ENCODE measurements at places on chromosomes 4 and X.

GRCh38 chrX:88558421-88558820, 188.6 kb upstream of the CPXCR1 start:
- no peak for DNase-seq

- DNase-seq: no peak
Measured at GRCh38 chr4:32106767-32107166, 1386.6 kb downstream of the PCDH7 start.

DNA sequence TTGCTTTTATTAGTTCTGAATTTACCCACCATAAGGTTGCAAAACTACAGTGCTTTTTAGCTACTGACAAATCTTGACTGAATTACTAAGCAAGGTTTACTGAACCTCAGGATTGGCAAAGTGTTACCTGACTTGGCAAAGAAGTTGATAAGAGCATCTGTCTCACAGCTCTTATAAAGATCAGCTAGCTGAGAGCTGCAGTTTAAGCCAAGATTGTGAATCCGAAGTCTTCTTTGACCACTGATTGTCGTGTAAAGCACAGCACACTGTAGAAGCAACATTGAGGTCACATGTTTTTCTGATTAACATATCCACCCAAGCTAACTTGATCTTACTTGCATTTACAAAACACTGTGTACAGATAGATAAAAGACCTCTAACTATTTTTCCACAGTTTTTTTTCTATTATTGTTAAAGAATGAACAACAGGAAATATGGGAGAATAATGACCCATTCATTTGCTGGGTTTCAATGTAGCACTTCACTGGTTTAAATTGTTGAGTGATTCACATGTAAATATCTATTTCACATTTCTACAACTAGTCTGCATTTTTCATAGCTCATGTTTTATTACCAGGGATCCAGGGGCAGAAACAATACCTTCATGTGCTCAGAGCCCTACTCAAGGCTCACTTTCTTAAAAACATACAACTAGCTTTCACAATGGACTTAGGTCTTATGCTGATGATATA, 54.0 kb downstream of the METTL14 start:
- no peak for DNase-seq

DNA sequence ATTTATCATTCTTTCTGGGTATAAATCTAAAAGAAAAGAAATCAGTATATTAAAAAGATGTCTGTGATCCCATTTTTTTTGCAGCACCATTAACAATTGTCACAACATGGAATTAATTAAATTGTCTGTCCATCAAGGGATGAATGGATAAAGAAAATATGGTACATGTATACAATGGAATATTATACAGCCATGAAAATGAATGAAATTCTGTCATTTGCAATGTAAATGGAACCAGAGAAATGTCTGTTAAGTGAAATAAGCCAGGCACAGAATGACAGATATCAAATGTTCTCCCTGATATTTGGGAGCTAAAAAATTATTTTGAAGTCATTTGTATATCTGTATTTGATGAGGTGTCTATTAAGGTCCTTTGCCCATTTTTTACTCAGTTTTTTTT, 77.1 kb upstream of the NDST4 start:
- DNase-seq: no peak

DNA sequence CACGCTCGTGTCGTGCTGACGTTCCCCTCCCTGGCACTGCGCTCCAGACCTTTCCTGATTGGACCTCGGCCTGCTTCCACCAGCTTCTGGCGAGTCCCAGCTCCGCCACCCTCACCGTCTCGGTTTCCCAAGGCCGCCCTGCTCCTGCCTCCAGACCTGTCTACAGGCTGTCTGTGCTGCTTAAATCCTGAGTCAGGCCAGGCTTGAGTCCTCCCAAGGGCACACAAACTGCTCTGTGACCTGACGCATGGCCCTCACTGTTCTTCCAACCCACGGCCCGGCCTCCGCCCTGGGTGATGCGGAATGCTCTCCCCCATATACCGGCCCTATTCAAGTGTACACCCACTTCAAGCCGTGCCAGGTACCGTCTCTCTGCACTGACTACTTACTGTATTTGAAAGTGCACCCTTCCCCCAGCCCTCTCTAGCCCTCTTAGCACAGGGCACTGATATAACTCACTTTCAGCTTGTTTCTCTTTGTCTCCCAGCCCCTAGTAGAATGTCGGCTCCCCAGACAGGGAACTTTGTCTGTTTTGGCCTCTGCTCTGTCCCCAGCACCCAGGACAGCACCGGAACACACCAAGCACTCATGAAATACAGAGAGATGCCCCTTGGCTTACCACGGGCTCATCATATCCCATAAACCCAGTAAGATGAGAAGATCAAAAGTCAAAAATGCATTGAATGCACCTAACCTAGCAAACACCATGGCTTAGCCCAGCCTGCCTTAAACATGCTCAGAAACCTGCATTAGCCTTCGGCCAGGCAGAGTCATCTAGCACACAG, 63.1 kb upstream of the AFAP1 start:
- no peak for DNase-seq

GRCh38 chr4:80097400-80098177, 24.6 kb upstream of the ANTXR2 start:
- no peak for DNase-seq

DNA sequence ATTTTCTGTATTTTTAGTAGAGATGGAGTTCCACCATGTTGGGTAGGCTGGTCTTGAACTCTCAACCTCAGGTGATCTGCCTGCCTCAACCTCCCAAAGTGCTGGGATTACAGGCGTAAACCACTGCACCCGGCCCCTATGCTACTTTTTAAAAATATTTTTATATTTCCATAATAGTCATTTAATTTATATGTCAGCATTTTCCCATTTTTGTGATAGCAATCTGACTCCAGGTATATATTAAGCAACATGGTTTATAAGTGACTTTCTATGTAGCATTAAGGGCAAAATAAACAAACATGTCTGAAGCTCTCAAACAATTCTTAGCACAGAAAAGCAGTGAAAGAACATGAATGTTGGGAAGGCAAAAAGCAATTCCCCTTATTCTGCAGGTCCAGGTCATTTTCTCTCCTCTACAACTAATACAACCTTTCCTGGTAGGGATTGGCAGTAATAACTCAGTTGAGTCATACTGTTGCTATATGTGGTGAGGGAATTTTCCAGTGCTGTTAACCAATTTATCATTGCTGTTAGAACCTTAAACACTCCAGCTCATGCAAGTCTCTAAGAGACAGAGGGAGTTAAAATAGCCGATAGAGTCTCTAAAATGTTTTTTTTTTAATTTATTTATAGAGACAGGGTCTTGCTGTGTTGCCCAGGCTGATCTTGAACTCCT, 24.0 kb downstream of the SMIM14 start:
- DNase-seq: no peak

GRCh38 chr4:3792813-3793212, 26.6 kb downstream of the ADRA2C start:
- no peak for DNase-seq

DNA sequence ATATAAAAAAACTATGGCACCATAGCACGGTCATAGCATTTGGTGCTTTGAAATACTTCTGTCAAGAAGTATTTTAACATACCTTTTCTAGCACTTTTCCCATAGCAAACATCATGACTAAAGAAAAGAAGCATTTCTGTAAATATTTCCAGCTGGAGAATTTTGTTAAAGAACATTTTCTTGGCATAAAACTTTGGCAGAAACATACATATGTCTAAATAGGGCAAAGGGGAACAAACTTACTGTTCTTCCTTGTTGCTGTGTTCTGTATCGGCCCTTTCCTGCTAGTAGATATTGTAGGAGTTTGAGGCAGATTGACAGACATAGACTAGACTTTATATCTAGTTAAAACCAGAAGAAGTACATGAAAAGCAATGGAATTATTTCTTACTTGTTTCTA, 2368.5 kb downstream of the PCDH7 start:
- no peak for DNase-seq

DNA sequence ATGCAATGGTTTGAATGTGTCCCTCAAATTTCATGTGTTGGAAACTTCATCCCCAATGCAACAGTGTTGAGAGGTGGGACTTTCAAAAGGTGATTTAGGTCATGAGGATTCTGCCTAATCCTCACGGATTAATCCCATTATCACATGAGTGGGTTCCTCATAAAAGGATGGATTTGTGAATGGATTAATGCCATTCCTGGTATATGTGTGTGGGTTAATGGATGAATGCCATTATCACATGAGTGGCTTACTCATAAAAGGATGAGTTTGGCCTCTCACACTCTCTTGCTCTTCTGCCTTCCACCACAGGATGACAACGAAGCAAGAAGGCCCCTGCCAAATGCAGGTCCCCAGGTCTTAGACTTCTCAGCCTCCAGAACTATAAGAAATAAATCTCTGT, 30.5 kb upstream of the NEUROG2 start:
- no peak for DNase-seq

- no peak for DNase-seq
Measured at GRCh38 chrX:136021903-136022302, 36.7 kb downstream of the SLC9A6 start.

DNA sequence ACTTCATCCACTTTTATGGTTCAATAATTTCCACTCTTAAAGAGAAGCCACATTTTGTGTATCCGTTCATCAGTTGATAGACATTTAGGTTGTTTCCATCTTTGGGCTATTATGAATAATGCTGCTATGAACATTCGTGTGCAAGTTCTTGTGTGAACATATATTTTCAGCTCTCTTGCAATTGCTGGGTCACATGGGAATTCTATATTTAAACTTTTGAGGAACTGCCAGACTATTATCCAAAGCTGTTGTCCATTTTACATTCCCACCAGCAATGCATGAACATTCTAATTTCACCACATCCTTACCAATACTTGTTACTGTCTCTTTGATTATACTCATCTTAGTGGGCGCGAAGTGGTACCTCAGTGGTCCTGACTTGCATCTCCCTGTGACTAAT, 61.9 kb downstream of the NR3C2 start:
- no peak for DNase-seq

DNA sequence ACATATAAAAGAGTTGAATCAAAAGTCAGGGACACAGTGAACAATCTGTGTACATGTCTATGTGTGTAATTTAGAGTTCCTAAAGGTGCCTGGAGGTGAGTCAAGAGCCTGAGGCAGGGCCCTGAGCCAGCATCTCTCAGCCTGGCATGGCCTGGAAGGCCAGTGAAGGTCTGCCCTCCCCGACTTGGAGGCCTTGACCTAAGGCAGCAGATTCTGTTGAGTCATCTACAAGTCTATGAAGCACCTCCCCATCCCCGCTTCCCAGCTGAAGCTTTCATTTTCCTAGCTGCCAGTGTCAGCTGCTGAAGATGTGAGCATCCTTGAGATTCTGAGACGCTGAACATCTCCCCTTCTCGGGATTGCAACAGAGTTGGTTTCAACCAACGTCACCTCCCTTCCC, 583.9 kb downstream of the BCOR start:
- DNase-seq: no peak

DNA sequence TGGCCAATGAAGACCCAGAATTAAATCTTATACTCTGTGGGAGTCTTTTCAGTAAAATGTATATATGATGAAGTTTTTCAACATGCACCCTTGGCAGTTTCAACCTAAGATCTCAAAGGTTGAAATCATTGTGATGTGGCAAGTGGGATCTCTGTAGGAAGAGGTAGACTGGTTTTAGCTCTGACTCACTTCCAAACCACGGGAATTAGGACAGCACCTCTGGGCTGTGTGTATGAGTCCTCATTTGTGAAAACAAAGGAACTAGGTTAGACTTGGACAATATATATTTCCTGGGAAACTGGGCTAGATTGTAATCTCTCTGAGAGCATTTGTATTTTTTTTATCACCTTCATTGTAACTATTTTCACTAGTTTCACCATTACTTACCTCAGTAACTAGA, 333.0 kb downstream of the ADGRL3 start:
- DNase-seq: no peak

- peak; percentile 26 for DNase-seq
Measured at GRCh38 chrX:56733459-56734046, 4.5 kb downstream of the NBDY start.

DNA sequence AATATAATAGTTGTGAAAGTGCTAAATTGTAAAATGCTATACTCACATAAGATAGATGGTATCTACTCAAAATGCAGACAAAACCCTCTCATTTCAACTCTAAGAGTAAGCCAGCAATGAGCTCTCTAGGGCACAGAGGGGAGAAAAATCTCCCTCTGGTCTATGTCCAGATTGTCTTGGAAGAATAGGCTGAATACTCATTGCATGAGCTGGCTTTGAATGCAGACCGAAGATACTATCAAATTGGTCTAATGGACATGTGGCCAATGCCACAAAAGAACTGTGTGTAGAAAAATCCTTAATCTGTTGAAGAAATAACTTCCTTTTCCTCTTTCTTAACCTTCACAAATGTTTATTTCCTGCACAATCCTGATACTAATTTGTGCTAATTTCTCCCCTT, 3.5 kb downstream of the ZXDA start:
- DNase-seq: no peak

DNA sequence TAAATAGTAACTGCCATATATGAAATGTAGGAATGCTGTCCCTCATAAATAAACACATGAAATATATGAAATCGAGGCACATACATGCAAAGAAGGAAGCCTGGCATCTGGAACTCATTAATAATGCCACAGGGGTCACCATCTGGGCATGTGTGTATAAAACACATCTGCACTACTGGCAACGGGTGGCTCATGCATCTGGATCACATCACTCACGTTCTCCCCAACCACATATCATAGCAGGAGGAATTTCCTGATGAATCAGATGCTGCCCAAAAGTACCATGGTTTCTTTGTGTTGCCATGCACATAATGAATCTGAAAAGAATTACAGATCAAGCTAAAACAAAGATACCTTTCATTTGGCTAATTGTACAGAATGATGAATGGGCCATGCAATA, 28.6 kb downstream of the RNF175 start:
- DNase-seq: no peak

DNA sequence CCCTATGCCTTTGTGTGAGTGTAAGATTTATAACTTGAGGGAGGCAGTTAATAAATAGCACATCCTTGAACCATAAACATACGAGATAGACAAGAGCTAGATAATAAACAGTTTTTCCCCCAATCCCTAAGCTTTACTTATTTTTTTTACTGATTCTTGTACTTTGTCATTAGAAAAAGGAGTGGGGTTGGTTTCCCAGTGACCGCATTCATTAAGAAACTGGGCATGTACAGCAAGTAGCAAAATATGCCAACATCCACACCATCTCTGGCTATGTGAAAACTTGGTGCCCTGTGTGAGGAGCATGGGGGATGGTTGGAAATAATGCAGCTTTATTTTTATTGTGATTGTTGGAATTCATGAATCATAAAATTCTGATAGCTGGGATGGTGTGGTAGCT, 176.2 kb downstream of the CBR4 start:
- no peak for DNase-seq

GRCh38 chr4:30586850-30587249, 133.3 kb upstream of the PCDH7 start:
- DNase-seq: no peak

GRCh38 chr4:141638230-141638629, 1.8 kb downstream of the IL15 start:
- DNase-seq: no peak

DNA sequence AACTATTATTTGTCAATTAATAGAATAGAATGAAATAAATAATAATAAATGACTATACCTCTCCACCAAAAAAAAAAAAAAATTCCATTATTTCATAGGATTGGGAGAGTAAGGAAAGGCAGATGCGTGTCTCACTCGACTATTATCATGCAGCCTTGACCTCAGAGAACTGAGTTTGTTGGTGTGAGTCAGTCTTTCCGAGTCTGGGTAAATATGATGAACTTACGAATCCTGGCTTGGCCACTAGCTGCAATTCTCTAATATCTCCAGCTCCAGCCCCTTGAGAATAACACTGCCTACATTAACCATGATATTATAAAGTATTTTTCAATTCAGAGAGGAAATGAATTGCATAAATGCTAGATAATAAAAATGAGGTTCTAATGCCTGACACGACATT, 46.6 kb upstream of the DHX15 start:
- DNase-seq: no peak

Data from renal pelvis (tissue), 12 donors.